Effector CD8-positive, alpha-beta T cell (primary cell): ENCODE measurements at places on chromosomes 13 and 19.

DNA sequence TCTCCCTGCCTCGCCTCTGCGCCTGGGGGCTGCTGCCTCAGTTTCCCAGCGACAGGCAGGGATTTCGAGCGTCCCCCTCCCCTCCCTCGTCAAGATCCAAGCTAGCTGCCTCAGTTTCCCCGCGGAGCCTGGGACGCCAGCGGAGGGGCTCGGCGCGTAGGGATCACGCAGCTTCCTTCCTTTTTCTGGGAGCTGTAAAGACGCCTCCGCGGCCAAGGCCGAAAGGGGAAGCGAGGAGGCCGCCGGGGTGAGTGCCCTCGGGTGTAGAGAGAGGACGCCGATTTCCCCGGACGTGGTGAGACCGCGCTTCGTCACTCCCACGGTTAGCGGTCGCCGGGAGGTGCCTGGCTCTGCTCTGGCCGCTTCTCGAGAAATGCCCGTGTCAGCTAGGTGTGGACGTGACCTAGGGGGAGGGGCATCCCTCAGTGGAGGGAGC is 722 bp upstream of the ICAM1 start:
- peak; percentile 22 for DNase-seq

GRCh38 chr19:40805258-40805868 is 6.4 kb downstream of the EGLN2 start:
- no peak for DNase-seq

DNA sequence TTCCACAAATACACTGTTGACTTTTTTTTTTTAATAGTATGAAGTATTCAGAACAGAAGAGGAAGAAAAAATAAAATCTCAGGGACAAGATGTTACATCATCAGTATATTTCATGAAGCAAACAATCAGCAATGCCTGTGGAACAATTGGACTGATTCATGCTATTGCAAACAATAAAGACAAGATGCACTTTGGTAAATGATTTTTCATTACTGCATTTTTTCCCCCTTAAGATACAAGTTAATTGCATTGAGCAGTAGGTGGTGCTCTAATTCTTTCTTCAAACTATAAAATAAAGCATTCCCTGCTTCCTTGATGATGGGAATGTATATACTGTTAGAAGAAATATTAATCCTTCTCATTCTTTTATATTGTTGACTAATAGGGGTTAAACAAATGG is 17.1 kb downstream of the UCHL3 start:
- no peak for DNase-seq

DNA sequence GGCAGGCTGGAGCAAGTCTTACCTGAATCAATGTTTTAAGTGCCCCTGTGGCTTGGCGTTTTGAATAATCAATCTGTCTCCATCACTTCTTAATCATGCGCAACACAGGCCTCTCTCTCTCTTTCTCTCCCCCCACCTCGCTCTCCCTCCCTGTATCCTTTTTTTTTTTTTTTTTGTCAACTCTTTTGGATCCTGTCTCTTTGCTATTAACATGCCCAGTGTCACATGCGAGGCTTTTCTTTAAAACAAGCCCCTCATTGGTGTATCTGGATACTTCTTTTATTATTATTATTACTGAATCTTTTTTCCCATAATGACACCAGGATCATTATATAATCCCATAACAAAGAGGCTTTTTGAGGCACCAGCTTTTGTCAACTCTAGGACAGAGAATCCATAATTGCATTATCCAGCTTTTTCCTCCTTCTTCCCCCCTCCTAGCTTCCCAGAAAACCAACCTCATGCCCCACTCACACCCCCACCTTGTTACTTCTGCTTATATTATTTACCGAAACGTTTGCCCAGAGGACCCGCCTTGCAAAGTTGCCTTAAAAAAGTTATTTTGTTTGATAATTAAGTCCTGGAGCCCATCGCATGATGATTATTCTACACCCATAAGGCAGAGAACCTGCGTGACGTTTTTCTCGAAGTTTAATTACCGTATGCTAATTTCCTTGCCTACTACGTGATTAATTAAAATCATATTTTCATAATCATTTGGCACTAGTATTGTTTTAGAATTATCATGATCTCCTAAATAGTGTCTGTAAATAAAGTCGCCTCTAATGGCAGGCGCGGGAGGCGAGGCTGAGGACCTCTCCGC is 148.1 kb upstream of the ZNF536 start:
- DNase-seq, result no peak

DNA sequence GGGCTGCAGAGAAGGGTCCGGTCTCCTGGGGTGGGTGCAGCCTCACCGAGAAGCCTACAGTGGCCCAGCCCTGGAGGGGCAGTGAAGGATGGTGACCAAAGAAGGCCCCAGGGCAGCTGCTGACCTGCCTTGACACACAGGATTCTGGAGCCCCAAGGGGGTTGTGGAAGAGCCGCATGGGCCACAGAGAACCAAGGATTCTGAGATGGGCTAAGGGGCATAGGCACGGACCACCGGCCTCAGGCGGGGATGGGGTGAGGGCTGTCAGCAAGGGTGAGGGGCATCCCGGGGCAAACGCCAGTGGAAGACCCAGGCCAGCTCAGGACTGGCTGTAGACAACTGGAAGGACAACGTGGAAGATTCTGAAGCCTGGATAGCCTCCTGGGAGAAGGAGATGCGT is 151.6 kb downstream of the TEX29 start:
- DNase-seq, result no peak

DNA sequence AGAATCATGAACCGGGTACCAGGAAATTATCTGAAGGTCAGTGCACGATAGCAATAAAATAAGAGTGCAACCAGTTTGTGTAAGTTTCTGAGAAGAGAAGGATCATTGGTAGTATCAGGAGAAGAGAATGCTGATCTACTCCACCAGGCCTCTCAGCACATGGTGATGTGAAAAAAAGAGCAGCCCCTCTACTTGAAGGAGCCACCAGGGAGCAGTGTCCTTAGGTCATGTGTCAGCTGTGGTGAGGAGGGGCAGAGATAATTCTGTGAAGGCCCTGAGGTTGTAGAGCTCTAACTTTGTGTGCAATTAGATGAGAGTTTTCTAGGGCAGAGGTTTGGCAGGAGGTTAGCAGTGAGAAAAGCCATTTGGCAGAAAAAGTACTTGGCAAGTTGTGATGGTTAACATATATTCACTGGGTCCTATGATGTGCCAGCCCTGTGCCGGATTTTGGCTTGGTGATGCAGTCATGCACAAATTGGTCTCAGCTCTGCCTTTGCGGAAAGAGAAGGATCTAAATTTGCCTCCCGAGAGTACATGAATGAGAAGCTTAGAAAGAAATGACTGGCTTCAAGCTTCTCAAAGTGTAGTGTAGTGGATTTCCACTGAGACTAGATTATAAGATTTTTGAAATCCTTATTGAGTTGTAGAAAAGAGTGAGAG is 19.2 kb upstream of the ZC3H13 start:
- no peak for DNase-seq

DNA sequence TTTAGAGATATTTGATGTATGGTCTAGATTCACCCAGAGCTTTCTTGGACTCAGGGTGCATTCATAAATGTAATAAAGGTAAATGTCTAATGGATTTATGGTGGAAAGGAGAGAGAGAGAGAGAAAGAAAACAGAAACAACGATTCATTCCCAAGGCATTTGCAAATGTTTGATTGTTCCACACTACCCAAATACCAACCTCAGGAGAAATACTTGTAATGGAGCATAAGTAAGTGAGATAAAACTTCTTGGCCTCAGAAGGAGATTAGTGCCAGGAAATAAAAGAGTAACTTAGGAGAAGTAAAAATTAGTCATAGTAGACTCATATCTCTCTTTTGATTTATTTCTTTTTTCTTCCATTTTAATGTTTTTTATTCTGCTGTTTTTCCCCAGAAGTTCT is 40.6 kb upstream of the DGKH start:
- DNase-seq, result no peak

GRCh38 chr13:35961461-35962220 is 169.5 kb downstream of the DCLK1 start:
- DNase-seq, result no peak

DNA sequence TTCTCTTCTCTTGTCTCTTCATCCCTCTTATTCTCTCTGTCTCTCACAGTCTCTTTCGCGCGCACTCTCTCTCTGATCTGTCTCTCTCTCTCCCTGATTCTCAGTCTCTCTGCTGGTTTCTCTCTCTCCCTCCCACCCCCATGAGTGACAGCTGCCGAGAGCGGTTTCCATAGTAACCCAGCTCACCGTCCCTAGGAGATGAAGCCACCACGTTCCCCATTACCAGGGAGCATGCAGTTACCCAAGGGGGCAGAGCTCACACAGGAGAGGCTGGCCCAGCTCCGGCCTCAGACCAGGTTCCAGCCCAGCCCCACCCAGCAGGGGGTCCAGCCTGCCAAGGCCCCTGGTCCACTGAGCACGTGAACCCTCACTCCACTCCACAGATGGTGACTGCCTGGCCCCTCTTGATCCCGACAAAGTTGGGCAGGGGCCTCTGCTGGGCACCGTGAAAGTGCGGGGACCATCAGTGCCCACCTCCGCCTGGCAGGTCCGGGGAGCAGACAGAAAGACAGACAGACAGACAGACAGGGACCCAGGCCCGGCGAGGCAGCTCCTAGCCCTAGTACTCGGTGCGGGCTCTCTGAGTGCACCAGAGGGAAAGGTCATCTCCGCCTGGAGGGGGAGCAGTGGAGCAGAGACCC is 50.6 kb downstream of the CELF5 start:
- no peak for DNase-seq

DNA sequence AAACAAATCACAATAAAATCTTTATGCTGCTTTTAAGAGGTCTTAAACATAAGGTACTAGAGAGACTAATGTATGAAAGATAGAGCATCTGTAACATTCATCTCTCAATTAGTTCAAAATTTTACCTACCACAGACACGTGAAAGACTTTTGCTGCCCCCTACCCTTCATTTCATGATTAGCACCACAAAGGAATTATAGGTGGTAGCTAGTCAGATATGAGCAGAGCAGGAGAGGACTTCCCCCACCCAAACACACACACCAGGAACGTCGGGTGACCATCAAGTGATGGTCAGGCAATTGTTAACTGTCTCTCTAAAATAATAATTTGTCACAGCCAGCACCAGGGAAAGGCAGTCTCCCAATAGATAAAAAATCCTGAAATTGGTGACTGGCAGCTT is 1531.7 kb upstream of the SPRY2 start:
- DNase-seq, result no peak

DNA sequence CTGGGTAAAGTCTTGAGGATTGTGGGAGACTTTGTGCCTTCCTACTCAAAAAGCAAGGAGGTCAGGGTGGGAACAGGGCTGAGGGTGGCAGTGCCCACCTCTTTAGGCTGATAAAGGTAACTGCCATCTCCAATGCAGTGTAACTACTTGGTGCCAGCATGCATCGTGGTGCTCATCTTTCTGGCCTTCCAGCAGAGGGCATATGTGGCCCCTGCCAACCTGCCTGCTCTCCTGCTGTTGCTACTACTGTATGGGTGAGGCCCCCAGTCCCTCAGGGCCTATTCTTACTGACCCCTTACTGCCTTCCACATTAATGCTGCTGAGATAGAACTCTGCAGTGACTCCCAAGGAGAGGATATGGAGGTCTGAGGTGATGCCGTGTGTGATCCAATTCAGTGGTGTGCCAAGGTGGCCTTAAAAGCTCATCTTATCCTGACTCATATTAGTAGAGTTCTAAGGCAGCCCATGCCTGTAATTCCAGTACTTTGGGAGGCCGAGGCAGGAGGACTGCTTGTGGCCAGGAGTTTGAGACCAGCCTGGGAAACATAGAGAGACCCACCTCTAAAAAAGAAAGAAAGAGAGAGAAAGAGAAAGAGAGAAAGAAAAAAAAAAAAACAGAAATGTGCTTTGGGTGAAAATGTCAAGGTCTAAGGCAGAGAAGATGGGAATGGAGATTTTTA is 9.7 kb upstream of the ARHGAP45 start:
- DNase-seq, result no peak

- no peak for DNase-seq
These were observed 1.6 kb downstream of the TEX30 start for GRCh38 chr13:102772042-102772425.

- DNase-seq, result no peak
These were observed 29.9 kb upstream of the F7 start for GRCh38 chr13:113075711-113076110.

DNA sequence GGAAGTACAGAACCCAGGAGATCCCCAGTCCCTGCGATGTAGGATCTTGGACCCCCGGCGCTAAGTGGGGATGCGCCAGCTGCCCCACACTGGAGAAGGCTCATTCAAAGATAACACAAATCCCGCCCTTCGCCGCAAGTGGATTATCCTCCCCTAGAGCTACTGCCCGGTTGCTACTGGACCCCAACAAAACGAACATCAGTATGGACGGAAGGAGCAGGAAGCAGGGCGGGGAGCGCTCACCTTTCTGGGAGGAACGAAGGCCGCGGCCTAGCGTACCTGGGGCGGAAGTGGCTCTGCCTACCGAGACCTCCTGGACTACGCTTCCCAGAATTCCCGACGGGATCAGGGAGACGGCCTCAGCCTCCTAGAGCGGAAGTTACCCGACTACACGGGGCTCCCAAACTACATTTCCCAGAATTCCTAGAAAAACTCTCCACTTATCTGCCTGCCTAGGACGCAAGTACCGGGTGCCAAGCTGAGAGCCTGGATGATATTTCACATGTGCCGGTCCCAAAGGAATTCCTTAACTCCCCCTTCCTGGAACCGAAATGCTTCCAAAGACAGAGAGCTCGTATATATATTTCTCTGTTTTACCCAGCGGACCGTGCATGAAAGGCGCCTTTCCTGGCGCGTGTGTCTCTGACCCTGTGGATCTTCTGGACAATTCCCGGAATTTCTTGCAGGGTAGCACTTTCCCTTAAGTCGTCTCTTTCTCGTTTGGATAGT is at the start of gene ZNF112:
ZNF112 (minus strand) TSS at position 298 of the 729 bp plus-strand sequence. CDS start 16,141 bp downstream, outside the sequence.
- no peak for DNase-seq

- no peak for DNase-seq
These were observed 15.4 kb downstream of the CBARP start for GRCh38 chr19:1222394-1222793.

DNA sequence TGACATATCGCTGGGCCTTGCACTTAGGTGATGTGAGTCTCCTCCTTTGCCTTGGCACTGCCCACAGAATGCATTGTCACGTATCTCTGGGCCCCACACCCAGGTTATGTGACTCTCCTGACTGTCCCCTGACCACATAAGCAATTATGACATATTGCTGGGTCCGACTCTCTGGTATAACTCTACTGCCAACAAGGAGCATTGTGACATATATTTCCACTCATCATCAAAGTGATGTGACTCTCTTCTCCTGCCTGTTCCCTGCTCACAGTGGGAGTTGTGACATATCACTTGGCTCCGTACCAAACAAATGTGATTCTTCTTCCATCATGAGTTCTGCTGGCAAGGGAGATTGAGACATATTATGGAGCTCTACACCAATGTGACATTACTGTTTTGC is 15.4 kb upstream of the ZNF681 start:
- DNase-seq, result no peak

DNA sequence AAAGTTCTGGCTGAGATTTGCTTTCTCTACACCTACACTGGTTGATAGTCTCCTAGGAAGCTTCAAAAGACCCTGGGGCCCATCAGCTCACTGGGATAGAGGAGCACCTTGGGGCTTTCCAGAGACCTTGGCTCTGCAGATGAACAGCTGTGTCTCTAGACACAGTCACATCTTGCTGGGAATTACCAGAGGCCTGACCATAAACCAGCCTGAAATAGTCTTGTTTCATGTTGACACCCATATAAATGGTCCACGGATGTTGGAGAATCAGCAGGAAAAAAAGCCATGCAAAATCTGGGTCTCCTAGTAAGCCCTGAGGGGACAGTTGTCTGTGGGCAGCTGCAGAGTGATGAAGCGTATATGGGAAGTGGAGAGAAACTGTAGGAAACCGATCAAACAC is 207.6 kb downstream of the DNAJC15 start:
- no peak for DNase-seq
